ENCODE measurements at places on chromosomes 16 and 17.

GRCh38 chr17:61833536-61834193 is 29.7 kb downstream of the BRIP1 start:
- DNase-seq, result no peak

GRCh38 chr16:5381481-5381880 is 283.9 kb upstream of the EEF2KMT start:
- no peak for DNase-seq

- DNase-seq, result no peak
These were observed 3.3 kb upstream of the VPS4A start for GRCh38 chr16:69307856-69308255.

DNA sequence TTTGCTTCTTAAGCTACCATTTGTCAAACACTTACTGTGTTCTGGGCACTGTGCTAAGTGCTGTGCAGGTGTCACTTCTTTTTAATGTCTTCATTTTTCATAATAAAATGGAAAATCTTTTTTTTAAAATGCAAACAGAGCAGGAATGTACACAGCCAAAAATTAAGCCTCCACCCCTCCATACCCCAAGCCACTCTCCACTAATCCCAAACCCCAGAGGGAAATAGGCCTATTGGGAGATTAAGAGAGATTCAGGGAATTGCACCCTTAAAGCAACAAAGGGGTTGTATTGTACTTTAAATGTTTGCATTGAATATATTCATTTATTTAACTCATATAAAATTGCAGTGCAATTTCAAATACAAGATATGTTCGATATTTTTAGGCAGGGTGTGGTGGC is 28.6 kb upstream of the GAN start:
- DNase-seq, result no peak

GRCh38 chr16:4936991-4937781 is at the start of gene PPL:
PPL (minus strand) TSS chr16:4937148; CDS start chr16:4937045, 103 bp downstream.
- no peak for DNase-seq

GRCh38 chr17:9200699-9201359 is 179.5 kb downstream of the NTN1 start:
- DNase-seq, result no peak

- DNase-seq, result no peak
These were observed 1.6 kb upstream of the CCL14 start for GRCh38 chr17:35988164-35988563.

DNA sequence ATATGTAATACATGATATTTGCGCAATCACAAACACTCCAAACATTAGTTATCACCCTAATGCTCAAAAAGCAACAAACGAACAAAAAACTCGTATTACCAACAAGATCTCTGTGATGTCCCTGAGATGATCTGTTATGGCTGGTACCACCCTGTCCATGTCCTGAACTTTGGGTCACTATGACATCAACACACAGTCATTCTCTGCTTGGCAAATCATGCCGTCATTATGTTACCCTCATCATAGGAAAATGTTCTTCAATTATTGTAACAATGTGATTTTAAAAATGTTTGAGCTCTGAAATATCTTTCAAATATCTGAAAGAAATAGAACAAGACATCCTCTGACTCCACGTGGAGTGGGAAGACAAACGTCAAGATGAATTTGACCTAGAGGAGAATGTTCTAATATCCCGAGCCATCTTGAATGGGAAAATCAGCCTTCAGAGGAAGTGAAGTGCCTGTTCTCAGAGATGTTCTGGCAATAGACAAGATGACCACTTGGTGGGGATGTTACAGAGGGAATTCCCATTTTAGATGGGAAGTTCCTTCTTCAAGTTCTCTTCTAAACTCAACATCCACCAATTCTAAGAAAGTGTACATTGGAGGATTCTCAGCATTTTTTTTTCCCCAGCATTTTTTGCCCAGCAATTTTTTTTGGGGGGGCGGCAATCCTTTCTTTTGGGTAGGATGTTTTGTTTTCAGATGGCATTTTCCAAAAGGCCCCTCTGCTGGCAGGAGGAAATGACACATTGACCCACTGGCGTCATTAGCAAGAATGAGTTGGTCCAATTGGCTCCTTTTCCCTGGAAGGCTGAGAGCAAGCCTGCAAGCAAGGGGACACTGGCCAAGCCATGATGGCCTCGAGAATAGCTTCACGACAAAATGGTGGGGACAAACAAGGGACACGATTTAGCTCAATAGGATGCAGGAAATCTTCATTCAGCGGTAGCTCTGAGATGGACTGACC is 3.7 kb upstream of the HSD17B2 start:
- DNase-seq, result no peak

GRCh38 chr16:55557186-55557585 is 9.3 kb upstream of the CAPNS2 start:
- no peak for DNase-seq

DNA sequence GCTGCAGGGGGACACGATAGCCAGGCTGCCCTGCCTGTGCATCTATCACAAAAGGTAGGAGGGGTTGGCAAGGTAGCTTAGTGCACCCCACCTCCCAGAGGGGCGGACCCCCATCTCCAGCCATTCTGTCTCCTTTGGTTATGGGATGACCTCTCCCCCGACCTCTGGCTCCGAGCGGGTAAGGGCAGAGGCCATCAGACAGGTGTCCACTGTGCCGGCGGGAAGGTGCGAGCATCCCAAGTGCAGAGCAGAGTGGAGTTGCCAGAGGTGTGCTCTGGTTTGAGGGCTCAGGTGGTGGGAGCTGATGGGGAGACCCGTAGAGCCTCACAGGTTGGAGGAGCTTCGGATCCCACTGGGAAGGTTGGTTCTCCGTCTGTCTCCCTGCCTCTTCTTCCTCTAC is 11.7 kb downstream of the LDHD start:
- DNase-seq, result no peak

DNA sequence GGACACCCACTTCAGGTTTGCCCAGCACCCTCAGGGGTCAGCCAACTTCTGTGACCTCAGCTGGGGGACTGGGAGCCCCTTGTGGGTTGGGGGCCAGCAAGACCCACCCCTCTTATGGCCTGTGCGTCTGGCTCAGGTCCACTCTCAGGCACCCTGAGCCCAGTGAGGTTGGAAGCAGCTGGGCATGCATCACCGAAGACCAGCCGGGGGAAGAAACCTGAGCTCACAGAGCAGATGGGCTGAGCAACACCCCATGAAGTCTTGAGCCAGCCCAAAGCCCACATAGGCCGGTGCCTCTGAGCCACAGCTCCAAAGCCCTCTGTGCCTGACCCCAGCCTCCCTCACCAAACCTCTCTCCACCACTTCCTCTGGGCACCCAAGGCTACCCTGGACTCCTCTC is 166.7 kb downstream of the RBFOX3 start:
- no peak for DNase-seq

DNA sequence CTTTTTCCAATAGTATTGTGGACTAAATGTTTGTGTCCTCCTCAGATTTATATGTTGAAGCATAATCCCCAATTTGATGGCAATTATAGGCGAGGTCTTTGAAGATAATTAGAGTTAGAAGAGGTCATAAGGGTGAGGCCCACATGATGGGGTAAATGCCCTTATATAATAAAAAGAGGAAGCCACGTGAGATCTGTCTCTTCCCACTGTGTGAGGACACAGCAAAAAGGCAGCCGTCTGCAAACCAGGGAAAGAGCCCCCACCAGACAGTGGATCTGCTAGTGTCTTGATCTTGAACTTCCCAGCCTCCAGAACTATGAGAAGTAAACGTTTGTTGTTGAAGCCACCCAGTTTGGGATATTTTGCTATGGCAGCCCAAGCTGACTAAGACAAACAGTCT is 76.0 kb downstream of the LYRM1 start:
- no peak for DNase-seq

DNA sequence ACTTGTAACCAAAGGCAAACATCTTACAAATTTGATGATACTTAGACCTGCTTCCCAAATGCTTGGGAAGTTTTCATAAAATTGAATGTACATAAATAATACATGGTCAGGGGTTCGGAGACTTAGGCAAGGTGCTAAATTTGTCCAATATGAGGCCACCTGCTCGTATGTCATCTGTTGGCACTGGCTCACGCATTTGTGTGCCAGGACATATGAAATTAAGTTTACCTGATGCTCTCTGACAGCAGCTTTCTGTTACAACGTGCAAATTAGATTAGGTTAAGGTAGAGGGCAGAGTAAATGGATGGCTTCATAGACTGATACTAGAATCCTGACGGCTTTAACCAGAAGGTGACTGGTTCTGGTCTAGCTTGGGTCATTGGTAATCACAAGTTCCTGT is 970.3 kb upstream of the RBFOX1 start:
- DNase-seq, result no peak

GRCh38 chr16:1003391-1004347 is 22.1 kb downstream of the SOX8 start:
- DNase-seq, result peak; percentile 33

- DNase-seq, result no peak
These were observed 26.0 kb downstream of the CD300LF start for GRCh38 chr17:74686761-74687160.

DNA sequence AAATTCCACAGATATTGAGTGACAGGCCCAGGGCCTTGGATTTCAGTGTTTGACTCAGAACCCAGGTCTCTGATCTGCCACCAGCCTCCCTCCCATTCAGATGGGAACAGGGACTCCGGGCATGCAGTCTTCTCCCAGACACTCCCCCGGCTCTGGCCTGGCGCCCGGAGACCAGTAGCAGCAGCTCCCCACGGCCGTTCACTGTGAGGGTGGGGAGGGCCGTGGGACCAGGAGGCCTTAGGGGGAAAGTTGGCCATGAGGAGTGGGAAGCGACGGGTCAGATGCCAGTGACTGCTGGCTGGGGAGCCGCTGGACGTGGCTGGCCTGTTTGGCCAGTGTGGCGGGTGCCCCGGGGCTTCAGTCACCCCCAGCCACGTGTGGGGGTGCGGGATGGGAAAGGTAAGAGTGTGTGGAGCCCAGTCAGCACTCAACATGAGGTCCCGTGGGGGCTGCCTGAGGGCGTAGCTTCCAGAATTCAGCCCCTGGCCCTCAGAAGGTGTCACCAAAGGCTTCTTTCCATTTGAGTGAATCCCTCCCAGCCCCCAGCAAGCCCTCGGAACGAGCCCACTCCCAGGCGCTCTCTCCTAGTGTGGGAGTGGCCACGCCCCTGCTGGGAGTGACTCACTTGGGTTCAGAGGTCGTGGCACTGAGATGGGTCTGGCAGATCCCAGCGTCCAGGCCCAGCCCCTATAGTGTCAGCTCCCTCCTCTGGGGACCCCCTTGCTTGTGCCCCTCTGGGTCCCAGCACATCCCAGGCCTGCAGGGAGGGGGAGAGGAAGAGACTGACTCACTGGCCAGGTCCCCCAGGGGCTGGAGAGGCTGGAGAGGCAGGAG is 309.4 kb downstream of the SEC14L1 start:
- no peak for DNase-seq

- no peak for DNase-seq
These were observed 13.7 kb downstream of the GUCY2D start for GRCh38 chr17:8015957-8016631.

DNA sequence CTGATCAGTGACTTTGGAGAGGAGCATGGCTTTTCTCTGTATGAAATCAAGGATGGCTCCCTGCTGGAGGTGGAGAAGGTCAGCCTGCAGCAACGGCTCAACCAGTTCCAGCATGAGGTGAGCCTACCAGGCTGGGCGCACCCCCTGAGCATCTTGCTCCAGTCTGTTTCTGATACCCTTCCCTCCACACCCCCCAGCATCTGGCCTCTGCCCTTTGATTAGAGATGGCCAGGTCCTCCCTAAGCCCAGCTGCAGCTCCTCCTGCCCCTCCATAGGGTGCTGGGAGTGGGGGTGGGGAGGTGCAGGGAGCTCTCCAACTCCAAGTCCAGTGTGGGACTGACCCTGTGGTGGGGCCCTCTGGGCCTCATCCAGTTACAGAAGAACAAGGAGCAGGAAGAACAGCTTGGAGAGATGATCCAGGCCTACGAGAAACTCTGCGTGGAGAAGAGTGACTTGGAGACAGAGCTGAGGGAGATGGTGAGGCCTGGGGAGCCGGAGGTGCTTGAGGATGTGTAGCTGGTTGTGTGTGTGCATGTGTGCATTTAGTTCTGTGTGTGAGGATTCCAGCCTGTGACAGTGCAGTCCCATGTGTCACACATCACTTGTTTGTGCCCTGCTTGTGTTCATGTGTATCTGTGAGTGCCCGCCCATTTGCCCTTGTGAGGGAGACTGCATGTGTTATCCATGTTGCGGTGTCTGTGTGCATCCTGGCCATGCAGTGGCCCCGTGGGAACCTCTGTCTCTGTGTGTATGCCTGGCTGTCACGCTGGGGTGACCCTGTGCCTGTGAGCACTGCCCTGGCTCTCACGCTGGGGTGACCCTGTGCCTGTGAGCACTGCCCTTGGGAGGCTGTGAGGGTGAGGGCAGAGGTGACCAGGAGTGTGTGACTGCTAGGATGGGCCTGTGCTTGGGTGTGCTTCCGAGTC is 3.0 kb downstream of the TBKBP1 start:
- DNase-seq, result no peak

DNA sequence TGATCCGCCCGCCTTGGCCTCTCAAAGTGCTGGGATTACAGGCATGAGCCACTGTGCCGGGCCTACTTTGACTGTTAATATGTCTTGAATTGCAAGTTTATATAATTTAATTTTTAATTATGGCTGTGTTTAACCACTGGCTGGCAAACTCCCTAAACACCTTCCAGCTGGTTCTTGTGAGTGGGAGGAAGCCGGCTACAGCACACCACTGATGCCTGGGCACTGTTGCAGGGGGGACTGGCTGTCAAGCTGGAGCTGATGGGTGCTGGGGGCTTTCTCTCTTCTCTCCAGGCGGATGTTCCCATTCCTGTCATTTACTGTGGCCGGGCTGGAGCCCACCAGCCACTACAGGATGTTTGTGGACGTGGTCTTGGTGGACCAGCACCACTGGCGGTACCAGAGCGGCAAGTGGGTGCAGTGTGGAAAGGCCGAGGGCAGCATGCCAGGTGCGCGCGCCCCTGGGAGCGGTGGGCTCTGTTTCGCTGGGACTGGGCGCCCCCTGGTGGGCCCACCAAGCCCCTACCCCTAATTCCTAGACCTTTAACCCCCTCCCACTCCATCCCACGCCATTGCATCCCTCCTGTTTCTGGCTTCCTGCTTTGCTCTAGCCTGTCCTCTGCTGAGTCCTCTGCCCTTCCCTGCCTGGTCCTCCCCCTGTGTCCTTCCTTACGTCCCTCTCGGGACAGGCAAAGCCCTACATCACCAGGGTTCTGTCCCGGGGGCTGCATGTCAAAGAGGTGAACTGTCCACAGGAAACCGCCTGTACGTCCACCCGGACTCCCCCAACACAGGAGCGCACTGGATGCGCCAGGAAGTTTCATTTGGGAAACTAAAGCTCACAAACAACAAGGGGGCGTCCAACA is 9.5 kb downstream of the TBX21 start:
- no peak for DNase-seq

- DNase-seq, result peak; percentile 14
These were observed 60.8 kb upstream of the MED9 start for GRCh38 chr17:17416007-17416399.

- no peak for DNase-seq
These were observed 81.7 kb downstream of the ZDHHC7 start for GRCh38 chr16:84929421-84930297.

DNA sequence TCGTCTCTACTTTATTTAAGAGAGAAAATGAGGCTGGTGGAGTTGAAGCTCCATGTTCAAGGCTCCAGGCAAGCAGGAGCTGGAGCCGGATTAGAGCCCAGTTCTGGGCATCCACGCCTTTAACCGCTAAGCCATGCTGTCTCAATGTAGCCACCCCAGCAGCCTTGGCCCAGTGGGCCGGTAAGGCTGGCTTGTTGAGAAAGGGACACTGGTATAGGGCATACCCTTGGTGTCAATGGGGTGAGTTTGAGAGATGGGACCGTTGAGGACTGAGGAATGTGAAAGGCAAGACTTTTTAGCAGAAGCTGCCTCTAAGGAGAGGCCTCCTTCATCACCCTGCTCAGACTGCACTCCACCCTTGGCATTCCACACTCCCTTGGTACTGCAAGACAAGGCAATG is 147.4 kb downstream of the CYLD start:
- no peak for DNase-seq

Measured in stimulated activated CD4-positive, alpha-beta T cell treated with anti-CD3 and anti-CD28 coated beads, Interleukin-15, amount 100 ng/mL, for 48 hours (primary cell).